ENCODE measurements at places on chromosomes 12 and 14.

- no peak for DNase-seq
Observed at GRCh38 chr12:1703771-1704722, 13.2 kb downstream of the ADIPOR2 start.

- no peak for DNase-seq
Observed at GRCh38 chr12:64875186-64875585, 50.7 kb downstream of the TBC1D30 start.

DNA sequence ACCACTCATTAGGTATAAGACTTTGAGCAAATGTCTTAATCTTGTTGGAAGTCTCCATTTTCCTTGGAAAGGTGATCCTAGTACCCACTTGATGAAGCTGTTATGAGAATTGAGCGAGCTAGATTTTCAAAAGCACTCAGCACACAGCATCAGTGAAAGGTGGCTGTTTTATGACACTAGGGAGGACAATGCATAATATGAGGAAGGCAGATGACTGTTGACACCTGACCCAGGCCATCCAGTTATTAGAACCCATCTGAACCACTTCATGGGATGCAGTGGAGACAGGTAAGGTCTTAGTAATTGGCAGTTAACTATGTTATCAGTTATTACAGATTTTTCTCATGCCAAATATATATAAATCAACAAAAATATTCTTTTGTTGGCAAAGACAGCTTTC is 369.9 kb upstream of the PDE3A start:
- no peak for DNase-seq

DNA sequence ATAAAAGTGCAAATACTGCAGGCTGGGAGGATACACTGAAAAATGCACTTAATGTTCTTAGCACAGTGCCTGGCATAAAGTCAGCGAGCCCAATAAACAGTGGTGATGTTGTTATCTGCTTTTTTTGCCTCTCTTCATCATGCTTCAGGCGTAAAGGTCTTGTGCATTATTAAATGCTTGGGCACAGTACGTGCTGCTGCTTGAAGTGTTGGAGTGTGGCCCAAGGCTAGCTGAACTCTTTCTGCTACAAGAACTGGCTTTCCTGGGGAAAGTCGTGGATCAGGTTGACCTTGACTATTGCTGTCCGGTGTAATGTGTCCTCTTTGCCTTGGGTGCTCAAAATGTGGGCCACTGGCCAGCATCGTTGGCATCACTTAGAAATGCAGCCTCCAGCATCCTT is 43.0 kb downstream of the SMOC1 start:
- no peak for DNase-seq

GRCh38 chr12:52061470-52062166 is 8.2 kb upstream of the ATG101 start:
- DNase-seq, result peak; percentile 33

DNA sequence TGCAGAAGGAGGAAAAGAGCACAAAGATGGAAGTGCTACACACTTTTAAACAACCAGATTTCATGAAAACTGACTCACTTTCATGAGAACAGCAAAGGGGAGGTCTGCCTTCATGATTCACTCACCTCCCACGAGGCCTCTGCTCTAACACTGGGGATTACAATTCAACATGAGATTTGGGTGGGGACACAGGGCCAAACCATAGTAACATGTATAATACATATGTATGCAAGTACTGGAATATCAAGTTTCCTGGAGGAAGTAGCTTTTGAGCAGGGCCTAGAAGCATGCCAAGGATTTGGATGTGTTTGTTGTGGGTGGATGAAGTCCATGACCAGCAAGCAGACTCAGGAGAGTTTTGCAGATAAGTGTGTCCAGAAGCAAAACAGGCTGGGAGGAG is 409.0 kb downstream of the RGS6 start:
- no peak for DNase-seq

DNA sequence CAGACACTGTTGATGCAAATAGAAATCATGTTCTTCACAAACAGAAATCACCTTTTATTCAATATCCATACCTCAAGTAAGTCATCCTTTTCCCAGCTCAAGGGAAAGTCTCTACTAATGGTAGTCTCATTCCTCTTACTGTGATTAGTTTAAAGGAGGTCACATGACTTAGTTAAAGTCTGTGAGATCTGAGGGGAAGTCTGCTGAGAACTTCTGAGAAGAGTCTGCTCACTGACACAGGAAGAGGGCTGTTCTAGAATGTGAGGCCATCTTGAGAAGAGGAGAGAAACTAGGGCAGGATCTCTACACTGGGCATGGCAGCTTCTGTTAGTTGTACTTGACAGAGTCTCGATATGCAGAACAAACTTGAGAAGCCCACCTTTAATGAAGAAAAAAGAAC is 146.8 kb downstream of the C12orf42 start:
- no peak for DNase-seq

GRCh38 chr12:132352896-132353800 is 23.8 kb upstream of the GALNT9 start:
- no peak for DNase-seq

DNA sequence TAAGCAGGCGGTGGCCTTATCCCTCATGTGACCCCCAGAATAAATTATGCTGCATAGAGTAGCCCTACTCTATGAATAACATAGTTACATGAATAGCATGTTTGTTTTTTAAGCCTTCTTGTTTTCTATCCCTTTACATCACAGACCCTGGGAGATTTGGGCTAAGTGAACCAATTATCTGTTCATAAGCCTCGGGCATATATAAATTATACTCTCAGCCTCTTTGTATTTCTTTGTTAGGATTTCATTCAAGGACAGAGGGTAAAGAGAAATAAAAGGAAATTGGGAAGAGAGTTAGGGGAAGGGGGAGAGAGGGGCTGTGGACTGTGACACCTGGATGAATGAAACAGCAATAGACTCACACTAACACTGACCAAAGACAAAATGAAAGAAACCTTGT is 35.3 kb upstream of the RTRAF start:
- DNase-seq, result no peak

GRCh38 chr12:52323001-52323400 is 1.8 kb upstream of the KRT83 start:
- no peak for DNase-seq

- no peak for DNase-seq
Observed at GRCh38 chr14:31927348-31927832, 149.7 kb upstream of the ARHGAP5 start.

DNA sequence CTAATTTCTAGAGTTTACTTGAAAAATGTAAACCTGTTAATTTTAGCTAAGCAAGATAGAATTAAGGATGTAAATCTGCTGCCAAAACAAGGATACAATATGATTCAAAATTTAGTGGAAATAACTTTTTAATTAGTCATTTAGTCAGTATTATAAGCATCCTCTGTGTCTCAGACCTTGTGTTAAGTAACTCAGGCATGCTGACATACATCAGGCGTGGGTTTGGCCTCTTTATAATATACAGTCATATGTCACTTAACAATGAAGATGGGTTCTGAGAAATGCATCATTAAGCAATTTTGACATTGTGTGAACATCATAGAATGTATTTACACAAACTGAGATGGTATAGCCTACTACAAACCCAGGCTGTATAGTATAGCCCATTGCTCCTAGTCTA is 386.9 kb downstream of the ZFP36L1 start:
- DNase-seq, result no peak

- no peak for DNase-seq
Observed at GRCh38 chr12:127450826-127451225, 816.1 kb upstream of the TMEM132C start.

GRCh38 chr12:82740129-82741000 is 53.7 kb downstream of the TMTC2 start:
- DNase-seq, result no peak

- no peak for DNase-seq
Observed at GRCh38 chr14:52025310-52025709, 36.0 kb downstream of the RTRAF start.

- no peak for DNase-seq
Observed at GRCh38 chr14:79786522-79786921, 424.8 kb downstream of the DIO2 start.

DNA sequence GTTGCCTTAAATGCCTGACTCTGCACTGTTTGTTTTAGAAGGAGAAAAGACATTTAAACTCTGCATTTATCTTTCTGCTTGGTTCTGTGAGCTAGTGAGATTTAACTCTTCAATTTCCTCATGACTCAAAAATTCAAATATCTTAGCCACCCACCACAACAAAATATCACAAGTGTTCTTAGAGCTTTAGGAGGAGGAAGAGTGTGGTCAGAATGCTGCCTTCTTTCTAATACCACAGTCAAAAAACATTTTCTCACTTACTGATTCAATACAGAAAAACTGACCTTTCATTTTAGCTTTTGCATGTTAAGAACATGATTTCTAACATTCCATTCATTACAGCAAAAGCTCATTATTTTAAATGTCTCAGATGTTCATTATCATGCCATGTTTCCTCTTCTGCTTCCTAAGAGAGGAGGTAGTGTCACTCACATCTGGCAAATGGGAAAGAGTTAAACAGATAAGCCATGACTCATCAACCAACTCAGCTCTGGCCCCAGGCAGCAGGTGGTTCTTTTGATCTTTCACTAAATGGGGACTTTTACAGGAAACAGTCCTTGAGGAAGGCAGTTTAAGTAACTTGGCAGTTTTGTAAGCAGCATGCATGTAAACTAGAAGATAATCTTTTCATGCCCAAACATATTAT is 56.4 kb upstream of the RNU6-8 start:
- DNase-seq, result no peak

- no peak for DNase-seq
Observed at GRCh38 chr12:74945771-74946198, 263.9 kb downstream of the KCNC2 start.

DNA sequence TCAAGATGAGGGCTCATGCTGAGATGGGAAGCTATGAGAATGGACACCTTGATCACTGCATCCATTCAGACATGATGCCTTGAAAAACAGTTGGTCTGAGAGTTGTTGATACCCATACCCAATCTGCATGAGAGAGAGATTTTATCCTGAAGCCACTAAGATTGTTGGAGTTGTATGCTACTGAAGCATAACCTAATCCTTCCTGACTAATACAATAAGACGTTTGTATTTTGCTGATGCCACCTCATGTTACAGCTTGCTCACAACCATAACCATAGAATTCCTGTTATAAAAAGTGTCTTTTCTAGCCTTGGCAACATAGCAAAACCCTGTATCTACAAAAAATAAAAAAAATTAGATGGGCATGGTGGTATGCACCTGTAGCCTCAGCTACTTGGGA is 12.7 kb upstream of the SERPINA1 start:
- DNase-seq, result no peak

- no peak for DNase-seq
Observed at GRCh38 chr14:101887219-101887618, 77.2 kb upstream of the DYNC1H1 start.

DNA sequence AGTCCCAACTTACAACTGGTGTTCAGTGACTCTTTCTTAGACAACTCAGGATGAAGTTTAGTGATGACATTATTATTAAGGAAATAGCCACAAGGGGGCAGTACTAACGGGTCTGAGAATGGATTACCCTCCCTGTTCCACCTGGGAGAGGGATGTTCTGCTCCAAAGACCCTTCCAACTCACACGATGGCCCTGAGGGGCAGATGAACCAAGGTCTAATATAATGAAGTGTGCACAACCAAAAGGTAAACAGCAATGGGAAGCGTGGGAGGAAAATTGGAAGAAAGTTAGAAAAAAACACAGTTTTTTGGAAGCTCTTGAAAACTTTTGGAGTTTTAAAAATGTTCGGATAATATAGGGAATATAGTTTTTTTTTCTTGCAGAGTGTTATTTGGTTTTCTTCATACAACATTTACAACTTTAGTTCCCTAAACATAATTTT is 24.0 kb downstream of the FGF6 start:
- peak; percentile 61 for DNase-seq

DNA sequence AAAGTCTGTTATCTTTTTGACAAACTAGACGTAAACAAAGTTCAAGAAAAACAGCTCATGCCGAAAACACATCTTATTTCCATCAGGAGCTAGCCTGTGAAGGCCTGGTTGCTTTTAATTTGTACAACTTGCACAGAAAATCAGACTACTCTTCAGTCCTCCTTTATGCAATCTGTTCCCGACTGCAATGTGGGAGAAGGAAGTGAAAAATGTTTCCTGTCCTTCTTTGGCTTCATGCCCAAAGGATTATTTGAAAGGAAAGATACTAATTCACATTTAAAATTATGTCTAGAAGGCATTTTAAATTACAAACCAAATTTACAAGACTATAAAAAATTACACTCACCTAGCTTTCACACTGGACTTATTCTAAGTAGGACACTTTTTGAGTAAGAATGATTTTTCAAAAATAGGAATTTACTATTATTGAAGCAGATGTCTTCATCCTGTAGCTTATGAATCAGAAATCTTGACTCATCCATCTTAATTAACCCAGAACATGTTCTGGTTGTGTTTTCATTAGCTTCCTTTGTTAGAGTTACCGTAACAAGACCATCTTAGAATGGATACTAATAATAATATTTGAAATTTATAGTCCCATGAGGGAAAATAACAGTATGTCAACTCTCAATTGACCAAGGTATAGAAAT is 272.6 kb downstream of the PRKD1 start:
- DNase-seq, result no peak

DNA sequence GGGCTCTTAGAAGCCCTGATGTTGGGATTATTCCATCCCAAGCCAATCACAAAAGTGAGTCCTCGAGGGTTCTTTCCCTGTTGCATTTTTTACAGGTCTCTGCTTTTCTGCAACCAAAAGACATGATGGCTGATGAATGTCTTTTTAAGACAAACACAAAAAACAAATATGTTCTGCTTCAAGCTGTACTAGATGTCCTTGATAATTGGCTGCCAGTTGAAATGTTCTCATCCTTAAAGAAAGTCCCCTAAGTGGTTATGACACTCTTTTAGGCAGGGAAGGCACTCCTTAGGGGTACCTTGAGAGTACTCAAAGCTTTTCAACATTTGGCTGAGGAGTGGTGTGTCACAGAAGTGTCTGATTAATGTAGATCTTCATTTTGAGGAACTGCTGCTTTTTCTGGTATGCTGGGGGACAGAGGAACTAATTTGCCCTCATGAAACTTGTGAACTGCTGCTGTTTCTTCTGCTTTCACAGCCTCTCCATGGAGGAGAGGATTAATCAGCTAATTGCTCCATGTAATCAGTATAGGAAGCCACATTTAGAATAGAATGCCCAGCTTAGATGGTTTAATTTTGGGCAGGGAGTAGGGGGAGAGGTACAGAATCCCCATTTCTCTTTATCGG is 22.8 kb upstream of the IGF1 start:
- DNase-seq, result no peak

GRCh38 chr12:34264110-34264509 is 241.8 kb downstream of the ALG10 start:
- DNase-seq, result no peak

DNA sequence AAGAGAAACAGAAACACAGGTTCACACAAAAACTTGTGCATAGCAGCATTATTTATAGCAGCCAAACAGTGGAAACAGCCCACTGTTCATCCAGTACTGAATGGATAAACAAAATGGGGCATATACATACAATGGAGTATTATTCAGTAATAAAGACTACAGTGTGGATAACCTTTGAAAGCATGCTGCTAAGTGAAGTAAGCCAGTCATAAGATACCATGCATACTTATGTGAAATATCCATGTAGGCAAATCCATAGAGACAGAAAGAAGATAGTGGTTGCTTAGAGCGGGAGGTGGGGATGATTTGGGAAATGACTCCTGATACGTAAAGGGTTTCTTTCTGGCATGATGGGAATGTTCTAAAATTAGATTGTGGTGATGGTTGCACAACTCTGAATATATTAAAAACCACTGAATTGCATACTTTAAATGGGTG is 99.4 kb downstream of the CRADD start:
- no peak for DNase-seq

- DNase-seq, result no peak
Observed at GRCh38 chr12:72547573-72547972, 275.4 kb downstream of the TRHDE start.

GRCh38 chr12:120941846-120942405 is 36.4 kb upstream of the HNF1A start:
- no peak for DNase-seq
